ENCODE measurements at places on chromosomes 6 and 20.

DNA sequence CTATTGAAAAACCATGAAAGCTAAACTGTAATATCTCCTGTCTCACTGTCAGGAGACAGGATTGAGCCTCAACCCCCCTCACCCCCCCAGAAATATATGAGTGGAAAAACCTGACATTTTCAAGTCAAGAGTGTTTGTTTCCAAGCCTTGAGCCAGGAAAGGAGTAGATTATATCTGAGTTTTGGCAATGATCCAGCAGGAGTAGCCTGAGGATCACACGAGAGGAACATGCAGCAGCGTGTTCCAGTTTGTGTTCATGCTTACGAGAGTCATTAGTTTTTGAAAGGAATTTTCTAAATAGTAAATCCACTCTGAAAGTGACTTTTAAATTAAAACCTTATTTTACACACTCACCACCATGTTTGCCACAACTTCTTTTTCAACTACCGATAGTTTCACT, 15.8 kb downstream of the IL22RA2 start:
- no peak for DNase-seq

GRCh38 chr20:4070323-4071177, 55.2 kb upstream of the RNF24 start:
- DNase-seq = no peak

DNA sequence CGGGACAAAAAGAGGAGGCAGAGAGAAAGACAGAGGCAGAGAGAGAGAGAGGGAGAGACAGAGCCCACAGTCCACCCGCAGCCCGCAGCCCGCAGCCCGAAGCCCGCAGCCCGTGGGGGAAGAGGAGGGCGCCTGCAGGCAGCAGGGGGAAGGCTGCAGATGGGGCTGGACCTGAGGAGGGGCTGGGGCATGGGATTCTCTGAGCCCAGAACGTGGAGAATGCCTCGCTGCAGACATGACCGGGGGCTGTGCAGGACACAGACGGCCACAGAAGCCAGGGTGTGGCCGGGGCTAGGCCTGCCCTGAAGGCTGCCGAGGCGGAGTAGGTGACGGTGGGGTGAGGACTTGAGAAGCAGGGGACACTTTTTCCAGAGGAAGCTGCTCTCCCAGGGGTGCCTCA, 6.5 kb upstream of the SLCO4A1 start:
- no peak for DNase-seq

DNA sequence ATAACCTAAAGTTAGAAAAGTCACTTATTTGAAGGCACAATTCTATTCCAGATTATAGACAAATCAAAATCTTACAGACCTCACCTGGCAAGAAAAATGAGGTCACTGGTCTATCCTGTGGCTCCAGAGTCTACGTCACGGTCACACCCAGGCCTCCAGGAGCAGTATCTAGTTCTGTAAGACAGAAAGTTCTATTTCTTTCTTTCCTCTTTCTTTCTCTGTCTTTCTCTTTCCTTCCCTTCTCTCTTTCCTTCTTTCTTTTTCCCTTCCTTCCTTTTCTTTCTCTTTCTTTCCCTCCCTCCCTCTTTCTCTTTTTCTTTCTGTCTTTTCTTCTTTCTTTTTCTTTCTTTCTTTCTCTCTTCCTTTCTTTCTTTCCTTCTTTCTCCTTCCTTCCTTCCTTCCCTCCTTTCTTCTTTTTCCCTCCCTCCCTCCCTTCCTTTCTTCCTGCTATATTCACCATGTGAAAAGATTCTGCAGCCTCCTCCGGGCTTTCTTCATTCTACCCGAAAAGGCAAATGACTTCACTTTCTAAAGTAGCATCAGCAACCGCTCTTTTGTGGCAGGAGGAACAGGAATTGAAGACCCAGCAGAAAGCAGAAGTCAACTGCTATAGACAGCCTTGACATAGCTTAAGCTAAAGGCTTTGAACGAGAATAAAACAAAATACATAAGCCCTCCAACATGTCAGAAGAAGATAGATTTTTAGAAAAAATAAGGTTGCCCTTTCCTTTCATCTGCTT, 83.9 kb upstream of the SIRPG start:
- no peak for DNase-seq

DNA sequence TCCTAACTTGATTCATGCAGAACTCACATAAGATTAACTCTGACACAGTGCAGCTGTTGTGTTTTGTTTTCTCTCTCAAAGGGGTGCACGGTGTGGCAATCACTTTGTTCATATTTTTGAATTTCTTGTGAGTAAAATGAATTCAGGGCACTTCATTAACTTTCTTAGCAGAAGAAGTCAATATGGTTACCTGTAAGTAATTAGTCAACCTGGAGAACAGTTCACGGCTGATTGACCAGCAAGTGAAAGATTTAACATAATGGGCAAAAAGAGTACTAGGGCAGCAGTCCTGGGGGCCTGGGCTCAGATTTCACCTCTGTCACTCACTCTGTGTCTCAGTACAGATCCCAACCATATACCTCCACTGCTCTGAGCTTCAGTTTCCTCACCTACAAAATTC, 102.4 kb upstream of the SPTLC3 start:
- DNase-seq = no peak

GRCh38 chr20:63829603-63829944, 1.5 kb downstream of the ZBTB46 start:
- no peak for DNase-seq

DNA sequence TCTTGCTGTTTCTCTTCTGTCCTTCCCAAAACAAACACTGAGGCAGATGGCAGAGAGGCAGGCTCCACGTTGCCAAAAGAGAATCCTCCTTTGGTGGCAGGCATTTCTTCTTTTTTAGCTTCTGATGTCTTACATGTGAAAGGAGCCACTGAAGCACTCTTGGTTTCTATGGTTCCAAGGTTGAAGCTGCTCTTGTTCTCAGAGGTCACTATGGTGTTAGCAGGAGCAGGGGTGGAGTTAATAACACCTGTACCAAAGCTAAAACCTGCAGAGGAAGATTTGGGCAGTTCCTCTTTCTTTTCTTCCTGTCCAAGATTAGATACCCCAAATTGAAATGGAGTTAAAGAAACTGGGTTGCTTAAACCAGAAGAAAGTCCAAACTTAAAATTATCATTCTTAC, 28.8 kb downstream of the FAM8A1 start:
- no peak for DNase-seq

DNA sequence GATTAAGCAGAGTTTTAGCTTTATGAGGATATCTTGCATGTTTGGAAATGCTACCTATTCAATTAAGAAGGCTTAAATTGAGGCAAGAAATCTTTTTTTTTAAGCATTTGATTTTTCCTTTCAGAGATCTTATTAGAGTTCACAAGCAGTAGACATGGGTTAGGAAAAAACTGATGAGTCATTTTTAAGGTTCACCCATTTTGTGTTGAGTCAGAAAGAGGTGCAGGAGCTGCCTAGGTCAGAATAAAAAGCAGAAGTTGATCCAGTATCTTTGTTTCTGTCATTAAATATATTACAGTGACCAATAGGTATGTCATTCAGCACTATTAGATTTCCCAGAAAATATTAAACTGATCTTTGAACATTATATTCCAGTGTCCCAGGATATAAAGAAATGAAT, 306.8 kb downstream of the LMBRD1 start:
- no peak for DNase-seq

GRCh38 chr20:17825252-17825959, 125.6 kb downstream of the BANF2 start:
- DNase-seq = no peak

Measured in HEK293T (cell line).